ENCODE measurements at places on chromosomes 11 and 22.

DNA sequence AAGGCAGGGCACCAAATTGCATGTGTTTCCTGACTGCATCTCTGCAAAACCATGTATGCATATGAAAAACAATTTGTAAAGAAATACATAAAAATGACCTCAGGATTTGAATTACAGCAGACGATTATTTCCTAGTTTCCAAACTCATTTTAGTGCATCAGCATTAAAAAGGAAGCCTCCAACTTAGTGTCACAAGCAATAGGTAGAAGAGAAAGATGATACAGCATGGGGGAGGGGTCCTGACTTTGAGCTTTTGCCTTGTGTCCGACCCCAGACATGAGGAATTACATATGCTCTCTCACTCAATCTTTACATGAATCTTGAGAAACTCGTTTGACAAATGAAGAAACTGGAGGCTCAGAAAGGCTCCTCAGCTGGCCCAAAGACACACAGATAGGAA is 294.6 kb upstream of the NARS2 start:
- DNase-seq: no peak

DNA sequence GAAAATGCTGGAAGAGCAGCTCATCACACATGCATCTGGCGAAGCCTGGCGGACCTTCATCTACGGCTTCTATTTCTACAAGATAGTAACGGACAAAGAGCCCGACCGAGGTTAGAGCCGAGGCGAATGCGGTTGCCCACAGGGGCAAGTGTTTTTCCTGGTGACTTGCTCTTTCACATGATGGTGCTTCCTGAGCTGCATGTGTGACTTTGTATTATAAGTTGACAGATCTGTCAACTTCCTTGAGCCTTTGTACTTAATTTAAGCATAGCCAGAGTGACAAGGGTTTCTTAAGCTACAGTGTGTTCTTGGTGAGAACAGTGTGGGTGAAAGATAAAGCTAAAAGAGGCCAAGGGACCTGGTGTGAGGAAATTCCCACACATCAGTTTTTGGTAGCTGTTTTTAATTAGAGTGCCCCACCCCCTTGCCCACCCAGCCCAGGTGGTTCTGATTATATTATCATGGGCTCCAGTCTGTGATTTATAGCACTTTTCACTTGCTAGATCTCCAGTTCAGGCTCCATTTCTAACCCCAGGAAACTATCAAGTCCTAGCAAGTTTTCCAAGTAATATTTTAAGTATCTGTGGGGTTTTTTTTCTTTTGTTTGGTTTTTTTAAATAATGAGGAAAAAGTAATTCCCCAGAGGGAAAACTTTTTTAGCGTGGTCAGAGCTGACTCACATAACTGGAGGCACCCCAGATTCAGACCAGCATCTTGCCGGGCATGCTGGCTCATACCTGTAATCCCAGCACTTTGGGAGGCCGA is 68.0 kb upstream of the YWHAH start:
- DNase-seq: no peak

DNA sequence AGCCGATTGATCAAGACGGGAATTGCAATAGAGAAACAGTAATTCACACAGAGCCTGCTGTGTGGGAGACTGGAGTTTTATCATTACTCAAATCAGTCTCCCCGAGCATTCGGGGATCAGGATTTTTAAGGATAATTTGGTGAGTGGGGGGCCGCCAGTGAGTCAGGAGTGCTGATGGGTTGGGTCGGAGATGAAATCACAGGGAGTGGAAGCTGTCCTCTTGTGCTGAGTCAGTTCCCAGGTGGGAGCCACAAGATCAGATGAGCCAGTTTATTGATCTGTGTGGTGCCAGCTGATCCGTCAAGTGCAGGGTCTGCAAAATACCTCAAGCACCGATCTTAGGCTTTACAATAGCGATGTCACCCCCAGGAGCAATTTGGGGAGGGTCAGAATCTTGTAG is 15.5 kb downstream of the MTFP1 start:
- no peak for DNase-seq

DNA sequence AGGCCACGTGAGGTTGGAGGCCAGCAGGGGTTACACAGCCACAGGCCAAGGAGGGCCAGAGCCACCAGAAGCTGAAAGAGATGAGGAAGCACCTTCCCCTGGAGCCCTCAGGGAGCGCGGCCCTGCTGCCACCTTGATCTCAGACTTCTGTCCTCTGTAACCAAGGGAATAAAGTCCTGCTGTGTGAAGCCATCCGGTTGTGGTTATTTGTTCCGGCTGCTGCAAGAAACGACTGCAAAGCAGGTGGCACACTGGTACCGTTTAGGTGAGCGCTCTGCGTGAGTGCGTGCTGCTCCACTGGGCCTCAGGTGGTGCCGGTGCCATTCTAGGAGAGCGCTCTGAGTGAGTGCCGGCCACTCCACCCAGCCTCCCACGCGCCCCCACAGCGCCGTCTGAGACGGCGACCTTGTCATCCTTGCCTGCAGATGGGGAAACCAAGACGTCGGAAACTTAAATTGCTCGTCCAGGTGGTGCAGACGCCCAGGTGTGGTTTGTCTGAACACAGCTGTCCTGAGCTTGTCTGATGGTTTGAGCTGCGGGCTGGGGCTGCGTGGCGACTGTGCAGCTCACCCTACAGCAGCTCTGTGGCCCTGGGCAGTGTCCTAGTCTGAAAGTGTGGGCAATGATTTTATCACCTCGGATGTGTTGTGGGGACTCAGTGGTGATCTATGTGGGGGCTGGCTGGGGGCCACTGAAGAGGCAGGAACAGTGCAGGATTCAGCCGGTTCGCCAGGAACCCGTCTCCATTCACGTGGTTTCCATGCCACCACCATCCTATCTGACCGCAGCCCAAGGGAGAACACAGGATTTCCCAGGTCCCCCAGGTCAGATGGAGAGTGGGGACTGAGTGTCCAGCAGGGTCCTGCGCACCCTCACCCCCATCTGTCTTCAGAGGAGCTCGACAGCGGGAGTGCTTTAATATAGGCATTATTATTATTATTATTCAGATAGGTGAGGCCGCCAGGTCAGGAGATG is 4.6 kb upstream of the MRGPRG start:
- no peak for DNase-seq

- no peak for DNase-seq
These were observed 573.6 kb downstream of the INSC start for GRCh38 chr11:15688351-15688792.

DNA sequence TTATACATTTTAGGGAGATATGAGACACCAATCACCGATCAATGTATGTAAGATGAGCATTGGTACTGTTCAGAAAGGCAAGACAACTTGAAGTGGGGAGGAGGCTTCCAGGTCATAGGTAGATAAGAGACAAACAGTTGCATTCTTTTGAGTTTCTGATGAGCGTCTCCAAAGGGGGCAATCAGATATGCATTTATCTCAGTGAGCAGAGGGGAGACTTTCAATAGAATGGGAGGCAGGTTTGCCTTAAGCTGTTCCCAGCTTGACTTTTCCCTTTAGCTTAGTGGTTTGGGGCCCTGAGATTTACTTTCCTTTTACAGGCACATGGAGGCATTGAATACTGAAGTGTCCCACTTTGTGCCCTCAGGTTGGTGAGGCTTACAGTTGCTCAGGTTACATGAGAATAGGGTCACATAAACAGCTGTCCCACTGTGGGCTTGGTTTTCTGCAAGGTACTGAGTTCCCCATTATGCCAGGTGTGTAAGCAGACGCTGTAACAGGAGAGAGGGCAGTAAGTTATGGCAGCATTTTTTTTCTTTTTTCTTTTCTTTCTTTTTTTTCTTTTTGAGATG is 129.8 kb upstream of the SERPIND1 start:
- no peak for DNase-seq

DNA sequence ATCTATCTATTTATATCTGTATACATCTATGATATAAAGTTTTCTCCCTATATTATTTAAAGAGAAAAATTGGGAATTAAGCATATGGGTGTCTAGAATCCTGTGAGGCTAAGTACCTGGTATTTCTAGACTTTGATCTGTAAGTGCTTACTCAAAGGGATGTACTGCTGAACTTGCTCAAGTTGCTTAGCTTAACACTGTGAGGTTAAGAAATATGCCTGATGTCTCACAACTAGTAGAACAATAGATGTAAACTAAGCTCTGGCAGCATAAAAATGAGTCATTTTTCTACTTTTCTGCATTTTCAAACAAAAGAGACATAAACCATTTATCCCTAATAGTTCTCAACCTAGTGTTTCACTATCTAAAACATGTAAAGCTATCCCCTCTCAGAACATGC is 744.4 kb upstream of the ANO3 start:
- no peak for DNase-seq

DNA sequence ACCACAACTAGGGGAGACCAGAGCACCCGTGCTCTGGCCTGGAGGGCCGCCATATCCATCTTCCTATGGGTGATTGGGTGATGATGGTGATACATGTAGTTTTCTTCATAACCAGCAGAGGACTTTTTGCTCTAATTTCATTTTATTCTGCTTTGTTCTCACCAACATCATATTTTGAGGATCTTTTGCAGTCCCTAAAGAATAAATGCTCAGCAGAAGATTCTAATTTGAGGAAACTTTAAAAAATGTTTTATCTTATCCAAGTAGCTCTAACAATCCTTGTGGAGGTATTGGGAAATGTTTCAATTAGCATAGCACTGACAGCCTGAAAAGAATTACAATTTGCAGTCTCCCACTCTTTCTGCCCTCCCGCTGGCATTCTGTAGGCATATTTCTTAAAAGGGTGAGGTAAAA is 544.0 kb downstream of the NTM start:
- no peak for DNase-seq

- no peak for DNase-seq
These were observed 222.8 kb downstream of the DDX10 start for GRCh38 chr11:108887436-108888238.

DNA sequence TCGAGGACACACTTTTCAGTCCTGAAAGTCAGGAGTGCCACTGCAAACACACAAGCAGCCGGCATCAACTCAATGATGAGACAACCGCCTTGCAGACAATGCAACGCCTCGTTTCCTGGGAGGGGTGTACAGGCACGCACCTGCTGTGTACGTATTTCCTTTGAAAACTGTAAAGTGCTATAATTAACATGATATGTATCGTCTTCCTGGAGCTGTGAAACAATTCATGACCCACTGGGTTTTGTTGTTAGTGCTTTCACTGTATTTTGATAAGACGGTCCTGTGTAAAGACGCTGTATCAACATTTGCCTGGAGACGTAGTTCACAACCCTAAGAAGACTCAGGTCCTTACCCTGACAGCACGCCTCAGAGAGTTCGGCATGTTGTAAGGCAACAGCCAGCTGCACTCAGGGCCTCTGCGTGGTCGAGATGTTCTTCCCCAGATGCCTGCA is 105.7 kb upstream of the ANO1 start:
- DNase-seq: no peak

DNA sequence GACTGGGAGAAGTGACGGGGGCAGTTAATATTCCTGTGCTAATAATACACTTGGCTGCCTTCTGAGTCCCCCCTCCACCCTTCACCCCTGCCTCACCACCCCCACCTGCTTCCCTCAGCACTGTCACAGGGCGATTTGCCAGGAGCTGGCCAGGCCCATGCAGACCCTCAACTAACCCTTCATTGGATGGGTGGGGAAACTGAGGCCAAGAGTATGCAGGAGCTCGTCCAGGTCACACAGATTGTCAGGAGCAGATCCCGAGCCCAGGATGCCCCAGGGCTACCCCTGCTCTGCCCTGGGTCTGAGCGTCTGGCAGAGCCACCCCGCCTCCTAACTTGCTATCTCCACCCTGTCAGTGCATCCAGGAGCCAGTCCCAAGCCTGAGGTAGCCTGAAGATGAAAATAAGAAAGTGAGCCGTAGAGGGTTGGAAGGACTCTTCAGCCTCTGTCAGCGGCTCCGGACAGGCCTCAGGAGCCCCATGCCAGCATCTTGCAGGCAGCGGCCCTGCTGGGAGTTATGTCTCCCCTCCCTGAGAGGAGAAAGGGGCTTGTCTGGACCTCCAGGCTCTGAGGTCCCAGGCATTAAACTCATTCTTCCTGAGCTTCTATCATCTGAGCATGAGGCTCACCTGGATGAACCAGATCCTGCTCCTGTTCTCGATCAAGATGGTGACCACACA is 6.2 kb downstream of the TPBGL start:
- no peak for DNase-seq

DNA sequence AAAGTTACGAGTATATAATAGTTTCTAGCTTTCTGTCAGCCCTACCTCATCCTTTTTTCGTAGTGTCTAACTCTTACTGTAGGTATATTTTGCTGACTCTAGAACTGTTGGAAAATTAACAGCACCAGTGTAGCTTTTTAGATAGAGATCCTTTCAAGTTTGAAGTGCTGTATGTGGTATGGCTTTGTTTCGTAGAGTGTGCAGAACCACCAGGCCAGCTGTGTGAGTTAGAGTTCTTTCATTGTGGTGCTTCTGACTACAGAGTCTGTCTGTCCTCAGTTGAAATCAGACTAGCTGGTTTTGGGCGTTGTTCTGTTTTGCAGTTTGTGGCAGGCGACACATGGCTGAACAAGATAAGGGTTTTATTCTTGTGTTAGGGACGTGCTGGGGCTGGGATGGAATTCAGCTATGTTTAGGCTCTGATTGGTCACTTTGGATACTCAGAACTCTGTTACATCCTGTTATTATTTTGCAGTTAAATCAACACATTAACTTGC is 3.2 kb downstream of the ARHGEF12 start:
- DNase-seq: no peak

- no peak for DNase-seq
These were observed at the start of gene C1QTNF5 for GRCh38 chr11:119340335-119341221. Gene C1QTNF5 (minus strand): TSS chr11:119340883. CDS start chr11:119340397, 486 bp downstream.

DNA sequence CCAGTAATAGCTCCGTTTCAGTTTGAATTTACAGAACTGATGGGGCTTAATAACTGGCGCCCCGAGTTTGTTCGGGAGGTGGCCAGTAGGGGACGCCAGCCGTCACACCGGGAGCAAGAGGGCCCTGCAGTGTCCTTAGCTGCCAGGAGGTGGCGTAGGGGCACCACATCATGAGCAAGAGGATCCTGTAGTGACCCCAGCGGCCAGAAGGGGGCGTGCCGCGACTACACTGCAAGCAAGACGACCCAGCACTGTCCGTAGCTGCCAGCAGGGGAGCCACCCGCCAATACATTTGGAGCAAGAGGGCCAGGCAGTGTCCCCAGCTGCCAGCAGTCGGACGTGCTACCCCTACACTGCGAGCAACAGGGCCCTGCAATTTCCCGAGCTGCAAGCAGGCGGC is 663.7 kb upstream of the B3GAT1 start:
- DNase-seq: no peak

DNA sequence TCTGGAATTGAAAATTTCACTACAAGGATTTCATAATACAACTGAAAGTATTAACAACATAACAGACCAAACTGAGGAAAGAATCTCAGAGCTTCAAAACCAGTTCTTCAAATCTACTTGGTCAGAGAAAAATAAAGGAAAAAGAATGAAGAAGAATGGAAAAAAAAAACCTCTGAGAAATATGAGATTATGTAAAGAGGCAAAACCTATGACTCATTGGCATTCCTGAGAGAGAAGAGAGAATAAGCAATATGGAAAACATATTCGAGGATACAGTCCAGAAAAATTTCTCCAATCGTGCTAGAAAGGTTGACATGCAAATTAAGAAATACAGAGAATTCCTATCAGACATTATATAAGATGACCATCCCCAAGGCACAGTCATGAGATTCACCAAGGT is 23.4 kb upstream of the GPR83 start:
- DNase-seq: no peak

- no peak for DNase-seq
These were observed 369.7 kb downstream of the SHANK2 start for GRCh38 chr11:70882716-70883085.

Measured in smooth muscle cell of the brain vasculature (primary cell).